ENCODE measurements at places on chromosomes 3 and 15.

GRCh38 chr15:34896183-34896582 is 73.4 kb downstream of the AQR start:
- DNase-seq: no peak

DNA sequence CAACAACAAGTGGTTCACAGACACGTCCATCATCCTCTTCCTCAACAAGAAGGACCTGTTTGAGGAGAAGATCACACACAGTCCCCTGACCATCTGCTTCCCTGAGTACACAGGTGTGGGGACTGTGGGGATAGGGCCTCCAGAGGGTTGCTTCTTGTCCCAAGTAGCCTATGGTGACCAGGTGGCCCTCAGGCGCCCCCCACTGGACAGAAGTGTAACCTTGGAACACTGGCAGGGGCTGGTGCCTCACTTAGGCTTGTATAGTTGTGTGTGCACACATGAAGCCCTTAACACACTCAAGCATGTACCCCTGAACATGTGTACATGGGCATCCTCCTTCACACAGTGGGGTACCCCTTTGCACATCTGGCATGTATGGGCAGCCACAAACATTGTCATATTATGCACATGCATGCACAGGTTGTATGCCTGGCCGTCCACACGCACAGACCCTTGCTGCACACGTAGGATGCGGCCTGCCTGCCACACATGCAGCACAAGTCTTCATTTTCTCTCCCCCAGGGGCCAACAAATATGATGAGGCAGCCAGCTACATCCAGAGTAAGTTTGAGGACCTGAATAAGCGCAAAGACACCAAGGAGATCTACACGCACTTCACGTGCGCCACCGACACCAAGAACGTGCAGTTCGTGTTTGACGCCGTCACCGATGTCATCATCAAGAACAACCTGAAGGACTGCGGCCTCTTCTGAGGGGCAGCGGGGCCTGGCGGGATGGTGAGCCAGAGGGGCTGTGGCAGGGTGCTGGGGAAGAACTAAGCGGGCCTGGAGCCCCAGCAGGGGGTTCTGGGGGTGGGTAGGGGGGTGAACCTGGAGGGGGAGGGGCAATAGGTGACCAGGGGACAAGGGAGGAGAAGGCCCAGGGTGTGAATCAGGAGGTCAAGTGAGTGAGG is 11.7 kb upstream of the SEMA3B start:
- no peak for DNase-seq

- peak; percentile 45 for DNase-seq
These were observed 232.4 kb upstream of the WNT5A start for GRCh38 chr3:55719508-55719907.

GRCh38 chr3:27963519-27963918 is 241.4 kb upstream of the EOMES start:
- no peak for DNase-seq

DNA sequence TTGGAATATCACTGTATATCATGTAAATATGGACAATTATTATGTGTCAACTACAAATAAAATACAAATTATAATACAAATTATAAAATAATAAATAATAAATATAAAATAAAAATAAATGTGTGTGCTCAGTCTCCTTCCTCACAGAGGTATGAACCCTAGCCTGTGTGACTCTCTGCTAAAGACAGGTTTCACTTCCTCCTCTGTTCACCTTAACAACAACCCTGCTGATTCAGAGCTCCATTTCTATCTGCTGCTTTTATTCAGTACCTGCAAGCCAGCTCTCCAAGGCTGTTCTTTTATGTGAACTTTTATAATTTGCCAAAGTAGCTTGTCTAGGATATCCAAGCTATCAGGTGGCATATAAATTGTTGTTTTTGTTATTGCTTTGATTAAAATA is 610.7 kb upstream of the GRM7 start:
- DNase-seq: no peak

DNA sequence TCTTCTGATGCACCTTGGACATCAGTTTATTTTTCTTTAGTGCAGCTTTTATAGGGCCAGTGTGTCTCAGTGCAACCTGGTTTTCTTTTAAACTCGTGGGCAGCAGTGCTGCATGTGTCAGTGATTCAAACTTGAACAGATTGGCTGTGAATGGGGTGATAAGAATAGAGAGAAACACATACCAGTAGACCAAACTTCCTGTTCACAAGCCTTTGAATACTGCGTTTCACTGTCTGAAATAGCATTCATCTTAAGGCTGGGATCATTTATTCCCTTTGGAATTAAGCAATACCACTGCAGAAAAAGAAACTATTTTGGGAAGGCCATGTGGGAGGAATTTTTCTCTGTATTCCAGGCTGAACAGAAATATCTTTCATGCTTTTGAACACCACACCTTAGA is 51.7 kb downstream of the PHLDB2 start:
- no peak for DNase-seq

DNA sequence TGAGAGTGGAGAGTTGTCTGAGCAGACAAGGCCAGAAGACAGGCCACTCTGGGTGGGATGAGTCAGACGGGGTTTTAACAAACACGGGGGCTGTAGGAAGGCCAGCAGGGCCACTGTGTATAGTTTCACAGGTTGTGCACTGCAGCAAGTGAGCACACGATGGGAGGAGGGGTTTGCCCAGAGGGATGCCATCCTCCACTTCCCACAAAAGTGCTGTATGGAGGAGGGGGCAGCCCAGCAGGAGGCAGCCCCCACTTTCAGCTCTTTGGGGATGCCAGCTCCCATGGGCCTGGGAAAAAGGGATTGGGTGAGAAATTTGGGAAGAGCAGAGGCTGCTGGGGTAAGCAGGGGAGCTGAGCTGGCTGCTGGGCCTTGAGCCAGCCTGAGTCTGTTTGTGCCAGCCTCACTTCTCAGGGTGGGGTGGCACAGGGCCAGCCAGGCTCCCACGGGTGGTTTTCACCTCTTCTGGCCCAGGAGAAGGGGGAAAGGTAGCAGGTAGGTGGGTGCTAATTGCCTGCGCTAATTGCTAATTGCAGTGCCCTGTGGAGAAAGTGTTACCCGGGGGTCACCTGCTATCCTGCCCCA is 6.7 kb downstream of the ZBTB47 start:
- DNase-seq: no peak

GRCh38 chr3:148681080-148681479 is 16.6 kb upstream of the AGTR1 start:
- no peak for DNase-seq

DNA sequence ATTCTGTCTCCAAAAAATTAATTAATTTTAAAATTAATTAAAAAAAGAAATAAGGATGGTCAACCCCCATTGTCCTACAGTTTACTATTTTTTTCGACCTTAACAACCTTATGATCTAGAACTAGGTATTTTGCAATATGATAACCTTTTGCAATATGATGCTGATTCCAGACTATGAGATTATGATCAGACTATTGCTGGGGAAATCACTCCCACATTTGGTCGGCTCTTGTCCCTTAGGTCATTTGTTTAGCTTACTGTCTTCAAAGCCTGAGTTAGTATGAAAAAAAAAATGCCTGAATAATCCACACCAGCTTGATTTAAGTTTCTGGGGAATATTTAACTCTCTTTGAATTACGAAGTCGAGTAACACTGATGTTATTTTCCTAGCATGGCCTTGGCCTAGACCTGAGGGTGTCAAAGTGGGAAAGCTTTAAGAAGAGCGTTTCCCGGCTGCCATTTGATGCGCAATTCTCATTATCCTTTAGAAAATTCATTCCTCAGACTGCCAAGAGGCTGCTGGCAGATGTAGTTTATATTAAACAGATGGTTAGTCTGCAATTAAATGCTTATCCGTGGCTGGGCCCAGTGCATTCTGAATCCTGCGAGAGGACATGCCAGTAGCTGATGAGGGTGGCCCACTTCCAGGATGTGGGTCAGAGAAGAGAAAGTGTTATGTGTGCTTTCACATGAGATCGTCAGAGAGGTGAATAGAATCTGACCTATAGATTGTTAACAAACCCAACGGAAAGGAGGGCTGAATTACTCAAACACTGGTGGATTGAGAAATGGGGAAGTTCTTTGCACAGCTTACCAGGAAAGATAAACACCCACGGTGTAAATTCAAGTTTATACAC is 496.0 kb upstream of the THBS1 start:
- DNase-seq: peak; percentile 72

GRCh38 chr15:83199288-83199687 is 8.3 kb downstream of the HDGFL3 start:
- no peak for DNase-seq

GRCh38 chr3:36487616-36488015 is 107.3 kb downstream of the STAC start:
- no peak for DNase-seq

- DNase-seq: peak; percentile 65
These were observed 41.5 kb downstream of the CP start for GRCh38 chr3:149180057-149180573.

GRCh38 chr3:41900265-41900664 is 61.6 kb downstream of the ULK4 start:
- DNase-seq: no peak

DNA sequence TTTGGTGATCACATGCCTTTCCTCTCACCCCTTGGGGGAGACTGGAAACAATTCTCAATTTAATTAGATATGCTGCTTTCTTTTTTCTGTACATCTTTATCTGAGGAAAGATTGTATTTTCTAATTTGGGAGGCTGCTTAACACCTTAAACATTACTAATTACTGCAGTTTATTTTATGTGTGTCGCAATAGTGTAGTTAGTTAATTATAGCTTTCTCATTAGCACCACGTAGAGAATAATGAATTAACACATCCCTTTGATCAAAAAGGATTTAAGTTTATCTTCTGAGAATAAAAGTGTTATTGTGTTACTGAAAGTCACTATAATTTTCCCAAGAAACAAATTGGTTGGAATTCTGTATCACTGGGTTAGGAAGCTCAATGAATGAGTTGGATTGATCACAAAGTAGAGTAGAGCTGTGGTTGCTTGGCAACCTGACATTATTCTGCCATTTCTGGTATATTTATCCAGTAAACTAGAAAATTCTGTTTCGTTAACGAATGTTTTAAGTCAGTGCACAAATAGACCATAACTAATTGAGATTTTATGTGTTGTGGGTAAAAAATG is 4.3 kb downstream of the CHL1 start:
- no peak for DNase-seq

DNA sequence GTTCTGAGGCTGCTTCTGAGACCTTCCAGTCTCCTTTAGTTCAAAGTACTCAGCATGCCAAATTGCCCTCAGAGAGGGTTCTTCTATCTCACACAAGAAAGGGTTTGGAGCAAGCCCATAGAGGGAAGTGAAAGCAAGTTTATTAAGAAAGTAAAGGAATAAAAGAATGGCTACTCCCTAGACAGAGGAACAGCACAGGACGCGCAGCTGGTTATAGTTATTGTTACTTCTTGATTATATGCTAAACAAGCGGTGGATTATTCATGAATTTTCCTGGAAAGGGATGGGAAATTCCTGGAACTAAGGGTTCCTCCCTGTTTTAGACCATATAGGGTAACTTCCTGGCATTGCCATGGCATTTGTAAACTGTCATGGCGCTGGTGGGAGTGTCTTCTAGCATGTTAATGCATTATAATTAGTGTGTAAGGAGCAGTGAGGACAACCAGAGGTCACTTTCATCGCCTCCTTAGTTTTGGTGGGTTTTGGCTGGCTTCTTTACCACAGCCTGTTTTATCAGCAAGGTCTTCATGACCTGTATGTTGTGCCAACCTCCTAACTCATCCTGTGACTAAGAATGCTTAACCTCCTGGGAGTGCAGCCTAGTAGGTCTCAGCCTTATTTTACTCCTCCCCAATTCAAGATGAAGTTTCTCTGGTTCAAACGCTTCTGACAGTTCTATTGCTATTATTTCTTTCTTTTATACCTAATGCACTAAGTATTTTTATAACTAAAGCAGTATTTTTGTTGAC is 26.3 kb downstream of the SCN11A start:
- DNase-seq: no peak

DNA sequence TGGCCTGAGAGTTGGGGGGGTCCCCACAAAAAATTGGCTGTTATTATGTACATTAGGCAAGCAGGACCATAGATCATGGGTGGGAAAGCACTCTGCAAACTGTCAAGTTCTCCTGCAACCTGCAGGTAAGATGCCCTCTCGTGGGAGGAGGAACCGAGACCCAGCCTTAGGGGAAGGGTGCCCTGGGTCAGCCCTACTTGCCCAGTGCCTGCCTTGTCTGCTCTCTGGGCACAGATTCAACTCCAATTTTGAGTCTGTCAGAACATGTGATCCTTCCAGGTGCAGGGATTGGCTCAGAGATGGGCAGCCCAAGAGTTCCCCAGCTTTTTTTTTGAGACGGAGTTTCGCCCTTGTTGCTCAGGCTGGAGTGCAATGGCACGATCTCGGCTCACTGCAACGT is 99.2 kb downstream of the PLXNA1 start:
- no peak for DNase-seq

DNA sequence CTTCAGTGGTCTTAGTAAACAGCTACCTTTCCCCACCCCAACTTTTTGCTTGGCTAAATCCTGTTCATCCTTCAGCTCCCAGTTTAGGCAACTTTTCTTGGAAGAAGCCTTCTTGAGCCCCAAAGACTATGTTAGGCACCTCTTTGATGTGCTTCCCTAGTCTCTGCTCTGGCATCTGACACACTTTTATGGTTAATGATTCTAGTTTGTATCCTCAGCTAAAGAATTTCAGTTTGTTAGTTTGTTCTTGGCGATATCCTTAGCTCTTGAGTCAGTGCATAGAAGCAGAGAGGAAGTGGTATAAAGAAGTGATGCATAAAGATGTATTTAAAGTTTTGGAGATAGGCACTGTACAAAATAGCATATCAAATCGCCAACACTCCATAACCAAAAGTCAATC is 168.4 kb downstream of the WDR72 start:
- no peak for DNase-seq

GRCh38 chr3:30516238-30516637 is 90.2 kb upstream of the TGFBR2 start:
- DNase-seq: no peak

- no peak for DNase-seq
These were observed 40.7 kb downstream of the KLF15 start for GRCh38 chr3:126316501-126316939.

DNA sequence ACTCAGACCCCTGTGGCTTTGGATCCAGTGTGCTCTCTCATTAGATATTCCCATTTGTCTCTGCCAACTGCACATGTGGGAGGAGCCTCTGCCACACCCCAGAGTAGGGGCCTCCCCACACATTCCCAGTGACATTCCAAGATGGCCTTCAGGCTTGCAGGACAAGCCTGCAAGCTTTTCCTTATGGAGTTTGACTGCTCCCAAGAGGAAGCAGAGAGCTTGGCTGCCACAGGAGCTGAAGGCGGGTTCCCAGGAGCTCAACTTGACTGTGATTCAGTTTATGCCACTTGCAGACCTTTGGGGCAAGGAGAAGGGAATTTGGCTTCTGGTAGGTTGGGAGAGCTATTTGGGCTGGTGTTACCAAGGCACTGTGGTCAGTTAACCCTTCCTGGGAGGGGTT is 22.5 kb upstream of the EPHB1 start:
- DNase-seq: no peak

- DNase-seq: no peak
These were observed 62.4 kb upstream of the STAC start for GRCh38 chr3:36317915-36318314.
